Iris pigment epithelial cell (primary cell): ENCODE measurements at places on chromosomes 12 and 14.
A peak's percentile ranks its signal among the peaks of the same experiment; 100 is the strongest.

- peak; percentile 52 for DNase-seq
Observed at GRCh38 chr12:110281549-110282299, 677 bp downstream of the ATP2A2 start.

DNA sequence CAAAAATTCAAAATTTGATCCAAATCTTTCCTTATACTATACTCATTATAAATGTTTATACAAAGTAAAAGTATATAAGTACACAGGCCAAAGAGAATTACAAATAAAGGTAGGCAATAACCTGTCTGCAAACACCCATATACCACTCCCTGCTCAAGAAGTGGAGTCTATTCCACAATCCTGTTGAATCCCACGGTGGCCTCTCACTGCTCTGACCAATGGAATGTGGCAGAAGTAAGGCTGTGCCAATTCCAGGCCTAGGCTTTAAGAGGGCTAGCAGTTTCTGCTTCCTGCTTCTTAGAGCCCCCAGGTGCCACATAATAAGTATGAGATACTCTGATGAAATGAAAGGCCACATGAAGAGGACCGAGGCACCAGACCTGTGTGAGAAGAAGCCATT is 79.8 kb upstream of the CFL2 start:
- DNase-seq, result peak; percentile 29

GRCh38 chr12:22533155-22533554 is 11.2 kb downstream of the C2CD5 start:
- DNase-seq, result no peak

- DNase-seq, result no peak
Observed at GRCh38 chr14:80385336-80385735, 174.0 kb upstream of the DIO2 start.

DNA sequence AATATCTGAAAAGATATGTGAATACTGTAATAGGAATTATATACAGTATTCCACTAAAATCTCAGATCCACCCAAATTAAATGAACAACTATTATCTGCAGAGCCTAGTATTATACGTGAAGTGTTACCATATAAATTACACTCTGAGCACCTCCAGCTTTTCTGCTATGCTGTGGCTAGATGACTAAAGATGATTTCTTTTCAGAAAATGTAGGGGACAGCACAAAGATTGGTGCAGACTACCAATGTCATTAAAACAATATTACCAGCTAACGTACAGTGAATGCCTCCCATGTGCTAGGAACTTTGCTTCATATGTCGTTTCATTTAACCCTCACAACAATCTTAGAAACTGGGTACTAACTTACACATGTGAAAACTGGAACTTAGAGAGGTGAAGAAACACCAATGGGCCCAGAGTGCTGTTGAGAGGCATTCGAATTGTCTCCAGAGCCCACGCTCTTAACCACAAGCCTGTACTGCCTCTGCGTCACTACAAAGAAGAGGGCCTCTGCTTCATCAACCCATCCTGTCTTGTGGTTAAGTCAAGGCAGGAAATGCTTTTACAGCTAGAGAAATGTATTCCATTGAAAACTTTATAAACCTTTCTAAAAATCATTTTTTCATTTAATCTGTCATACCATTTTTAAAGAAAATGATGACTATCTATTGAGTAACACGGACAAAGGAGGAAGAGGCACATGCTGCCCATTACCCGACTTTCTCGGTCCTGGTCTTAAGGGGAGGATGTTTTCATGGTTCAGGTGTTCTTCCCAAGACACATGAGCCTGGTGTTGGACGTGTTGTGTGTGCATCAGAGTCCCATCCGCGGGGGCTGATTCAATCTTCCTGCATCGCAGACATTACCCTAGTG is 1.3 kb downstream of the GPR65 start:
- no peak for DNase-seq

- no peak for DNase-seq
Observed at GRCh38 chr12:101875162-101875561, 2.2 kb upstream of the DRAM1 start.

- no peak for DNase-seq
Observed at GRCh38 chr12:72207486-72208409, 64.4 kb upstream of the TRHDE start.

DNA sequence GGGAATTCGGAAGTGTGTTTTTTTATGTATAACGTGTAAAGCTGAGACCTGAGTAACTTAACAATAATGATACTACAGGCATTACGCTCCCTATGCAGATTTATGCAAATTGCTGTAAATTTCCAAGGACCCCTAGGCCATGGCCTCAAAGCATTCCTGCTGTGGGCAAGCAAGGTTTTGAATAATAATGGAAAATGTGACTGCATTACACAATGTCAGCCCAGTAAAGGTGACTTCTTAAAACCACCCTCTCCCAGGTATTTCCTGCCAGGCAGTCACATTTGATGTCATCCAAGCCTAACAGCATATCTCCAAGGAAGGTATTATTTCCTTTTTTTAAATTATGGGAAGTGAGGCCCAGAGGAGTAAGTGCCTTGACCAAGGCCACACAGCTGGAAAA is 621.0 kb downstream of the BCL11B start:
- no peak for DNase-seq

DNA sequence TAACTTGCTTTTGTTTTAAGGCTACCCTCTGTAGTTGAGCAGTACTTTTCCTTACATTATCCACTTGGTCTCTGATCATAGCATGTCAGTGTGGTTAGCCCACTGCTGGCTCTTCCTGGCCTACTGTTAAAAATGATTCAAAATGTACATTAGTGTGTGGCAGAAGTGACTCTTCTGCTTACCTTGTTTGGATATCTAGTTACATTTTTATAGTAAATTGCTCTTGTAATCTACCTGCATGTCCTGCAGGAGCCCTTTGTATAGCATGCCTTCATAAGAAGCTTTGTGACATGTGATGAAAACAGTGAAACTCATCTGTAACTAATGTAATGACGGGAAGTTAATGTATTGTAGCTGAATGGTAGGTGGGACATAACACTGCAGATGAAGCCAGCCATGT is 8.1 kb downstream of the SPATS2 start:
- DNase-seq, result no peak

- DNase-seq, result no peak
Observed at GRCh38 chr12:116765271-116765670, 27.2 kb downstream of the RNFT2 start.

DNA sequence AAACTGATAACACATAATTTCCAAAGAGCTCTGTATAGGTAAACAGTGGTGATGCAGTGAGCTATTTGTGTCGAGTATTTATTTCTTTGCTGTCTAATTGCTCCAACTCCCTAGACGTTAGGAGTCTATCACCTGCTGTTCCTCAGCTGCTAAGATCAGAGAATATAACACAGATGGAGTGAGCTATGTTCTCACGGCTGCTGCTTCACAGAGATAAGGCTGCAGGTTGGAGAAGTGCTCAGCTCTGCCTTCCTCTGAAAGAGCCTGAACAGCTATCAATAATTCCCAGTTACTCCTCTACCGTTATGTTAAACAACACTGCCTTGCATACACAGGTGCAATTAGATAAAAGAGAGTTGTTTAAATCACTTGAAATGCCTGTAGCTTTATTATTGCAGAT is 103.2 kb upstream of the MDGA2 start:
- DNase-seq, result no peak

DNA sequence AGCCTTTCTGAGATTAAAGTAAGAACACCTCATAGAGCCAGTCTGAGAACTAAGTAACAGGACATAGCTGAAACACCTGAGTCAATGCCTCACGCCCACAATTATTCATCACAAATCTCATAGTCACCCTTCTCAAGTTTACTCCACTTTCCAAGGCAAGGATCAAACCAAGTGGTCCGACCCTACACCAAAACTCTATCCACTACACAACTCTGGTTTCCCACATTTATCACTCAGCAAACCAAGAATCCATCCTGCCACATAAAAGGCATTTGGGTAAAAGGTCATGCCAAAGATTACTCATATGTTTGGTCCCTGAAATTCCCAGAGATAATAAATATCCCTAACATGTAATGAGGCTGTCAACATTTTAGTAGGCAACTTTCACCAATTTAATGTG is 144.1 kb downstream of the RPAP3 start:
- no peak for DNase-seq

- DNase-seq, result no peak
Observed at GRCh38 chr14:71245659-71246361, 338.6 kb downstream of the PCNX1 start.

GRCh38 chr14:64416348-64416932 is 28.3 kb downstream of the MTHFD1 start:
- DNase-seq, result no peak

DNA sequence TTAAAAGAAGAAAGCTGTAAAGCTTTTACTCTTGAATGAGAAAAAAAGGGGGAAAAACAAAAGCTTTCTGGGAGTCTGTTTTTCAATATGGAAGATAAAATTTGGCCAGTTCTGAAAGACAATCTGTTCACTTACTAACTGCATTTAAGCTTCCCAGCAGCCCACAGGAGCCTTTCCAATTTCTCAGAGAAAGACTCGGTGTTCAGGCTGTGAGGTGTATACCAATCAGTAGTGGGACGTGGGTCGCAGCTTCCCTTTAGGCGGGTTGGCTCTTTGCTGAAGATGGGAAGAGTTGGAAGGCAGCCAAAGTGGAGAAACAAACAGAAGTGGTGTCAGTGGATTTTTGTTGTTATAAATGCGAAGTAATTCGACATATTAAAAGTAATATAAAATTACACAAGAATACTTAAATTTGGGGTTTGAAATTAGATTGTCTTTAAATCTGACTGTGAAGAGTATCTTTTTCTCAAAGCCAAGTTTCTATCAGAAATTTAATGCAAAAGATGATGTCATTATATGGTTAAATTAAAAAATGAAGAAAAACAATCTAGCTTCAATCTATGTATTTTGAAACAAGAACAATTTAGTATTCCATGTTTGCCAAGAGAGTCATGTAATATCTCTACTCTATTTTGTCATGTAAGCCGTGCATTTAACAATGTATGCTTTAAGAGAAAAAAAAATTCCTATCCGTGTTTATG is 590.2 kb upstream of the ATXN7L3B start:
- DNase-seq, result no peak

- peak; percentile 72 for DNase-seq
Observed at GRCh38 chr14:72638021-72638420, 255.9 kb downstream of the DPF3 start.
